RCC 7860 (cell line): ENCODE measurements at places on chromosomes 7 and 10.

GRCh38 chr7:140212100-140212881, 35.5 kb upstream of the KDM7A start:
- peak; percentile 19 for DNase-seq

- no peak for DNase-seq
Observed at GRCh38 chr10:16195178-16195769, 241.5 kb upstream of the PTER start.

DNA sequence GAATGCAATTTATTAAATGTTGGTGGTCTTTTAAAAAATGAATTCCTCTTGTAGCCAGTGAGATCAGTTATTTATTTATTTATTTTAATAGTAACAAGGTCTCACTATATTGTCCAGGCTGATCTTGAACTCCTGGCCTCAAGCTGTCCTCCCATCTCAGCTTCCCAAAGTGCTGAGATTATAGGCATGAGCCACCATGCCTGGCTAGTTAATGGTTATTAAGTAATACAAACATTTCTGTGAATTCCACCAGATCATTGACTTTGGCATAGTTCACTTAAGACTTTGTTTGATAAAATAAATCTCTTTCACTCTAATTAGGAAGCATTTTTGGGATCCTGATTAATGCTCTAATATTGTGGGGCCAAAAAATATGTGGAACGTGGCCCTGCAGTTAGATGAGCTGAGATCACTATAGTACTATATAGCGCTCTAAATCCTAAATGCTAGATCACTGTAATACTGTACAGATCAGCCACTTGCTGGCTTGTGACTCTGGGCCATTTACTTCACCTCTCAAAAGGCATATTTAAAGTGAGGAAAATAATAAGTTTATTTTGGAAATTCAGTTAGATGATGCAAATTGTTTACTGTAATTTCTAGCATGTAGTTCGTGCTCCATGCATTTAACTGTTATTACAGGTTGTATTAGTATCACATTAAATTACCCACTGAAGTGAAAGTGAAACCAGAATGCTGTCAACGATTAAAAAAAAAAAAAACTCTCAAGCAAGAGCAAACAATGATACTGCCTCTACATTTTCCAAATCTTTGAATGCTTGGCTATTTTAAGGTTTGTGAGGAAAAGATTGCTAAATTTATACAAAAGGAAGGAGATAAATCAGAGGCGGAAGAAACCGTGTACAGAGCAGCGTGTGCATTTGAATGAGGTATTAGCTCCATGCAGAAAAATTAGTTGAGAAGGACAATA, 15.9 kb upstream of the FAS start:
- peak; percentile 29 for DNase-seq

DNA sequence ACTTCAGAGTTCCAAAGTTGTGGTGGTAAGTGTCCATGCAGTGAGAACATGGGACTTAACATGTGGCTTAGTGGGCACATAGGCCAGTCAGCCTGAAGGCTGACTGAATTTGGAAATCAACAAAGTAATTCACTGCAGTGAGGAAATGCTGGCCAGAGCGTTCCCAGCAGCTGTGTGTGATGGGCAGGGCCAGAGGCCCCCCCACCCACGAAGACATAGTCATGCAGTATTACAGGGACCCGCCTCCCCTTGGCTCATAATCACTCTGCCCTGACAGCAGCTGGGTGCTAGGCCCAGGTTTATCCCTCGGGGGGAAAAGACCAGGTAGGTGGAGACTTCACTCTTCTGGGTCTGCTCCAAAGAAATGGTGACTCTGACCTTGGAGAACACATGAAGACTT, 33.7 kb downstream of the HTR5A start:
- no peak for DNase-seq

DNA sequence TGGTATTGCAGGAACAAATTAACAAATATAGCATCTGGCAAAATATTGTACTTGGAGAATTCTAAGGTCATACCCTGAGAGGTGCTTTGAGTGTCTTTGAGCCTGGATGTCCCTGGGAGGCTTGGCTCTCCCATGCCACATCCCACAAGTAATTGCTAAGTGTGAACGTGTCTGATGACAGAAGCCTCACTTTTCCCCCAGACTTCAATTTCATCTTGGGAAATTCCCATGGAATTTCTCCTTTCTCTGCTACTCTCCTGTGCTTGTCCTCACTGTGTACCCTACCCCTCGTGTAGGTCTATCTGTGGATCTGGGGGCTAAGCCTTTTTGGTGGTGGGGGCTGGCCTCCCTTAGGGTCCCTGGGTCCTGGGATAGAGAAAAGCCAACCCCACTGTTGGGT, 293.3 kb downstream of the TCF7L2 start:
- no peak for DNase-seq
